ENCODE measurements at places on chromosomes 4 and X.

GRCh38 chr4:8723222-8723980 lies 130.8 kb downstream of the CPZ start:
- H3K4me1 ChIP-seq = no peaks in the 10 kb centered on the region
- DNase-seq = peak; percentile 20
- H3K36me3 ChIP-seq = no peaks in the 10 kb centered on the region
- peaks cover 33% of the 10 kb centered on the region for H3K27me3 ChIP-seq
- H3K4me3 ChIP-seq = no peak overlapping the region
- H3K27ac ChIP-seq = no peak overlapping the region

GRCh38 chr4:38237139-38237538 lies 276.9 kb downstream of the PTTG2 start:
- H3K36me3 ChIP-seq = no peaks in the 10 kb centered on the region
- no peaks in the 10 kb centered on the region for H3K27me3 ChIP-seq
- no peak for DNase-seq
- no peaks in the 10 kb centered on the region for H3K4me1 ChIP-seq
- H3K4me3 ChIP-seq = no peak overlapping the region

GRCh38 chr4:1778642-1779392 lies 14.3 kb upstream of the FGFR3 start:
- H3K4me1 ChIP-seq = peaks cover 10% of the 10 kb centered on the region
- no peaks in the 10 kb centered on the region for H3K27me3 ChIP-seq
- no peaks in the 10 kb centered on the region for H3K36me3 ChIP-seq
- H3K4me3 ChIP-seq = no peak overlapping the region
- DNase-seq = no peak

DNA sequence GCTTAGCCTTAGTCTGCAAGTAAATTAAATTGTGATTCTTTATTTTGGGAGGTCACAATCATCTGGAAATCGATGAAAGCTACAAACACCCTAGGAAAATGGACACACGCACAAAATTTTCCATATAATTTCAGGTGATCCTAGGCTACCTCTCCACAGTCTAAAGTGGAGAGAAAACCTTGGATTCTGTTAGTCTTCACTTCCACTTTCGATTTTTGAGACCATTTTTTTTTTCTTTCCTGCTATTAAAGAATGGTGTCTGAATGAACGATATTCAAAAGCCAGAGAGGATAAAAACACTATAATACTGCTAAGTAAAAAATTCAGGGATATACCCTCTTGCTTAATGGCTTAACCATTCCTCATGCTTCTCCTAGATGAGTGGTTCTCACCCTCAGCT lies 1.7 kb downstream of the FBXL5 start:
- H3K27me3 ChIP-seq = no peaks in the 10 kb centered on the region
- H3K4me1 ChIP-seq = peaks cover 56% of the 10 kb centered on the region
- no peaks in the 10 kb centered on the region for H3K36me3 ChIP-seq
- H3K27ac ChIP-seq = peak overlapping the region; percentile 99

DNA sequence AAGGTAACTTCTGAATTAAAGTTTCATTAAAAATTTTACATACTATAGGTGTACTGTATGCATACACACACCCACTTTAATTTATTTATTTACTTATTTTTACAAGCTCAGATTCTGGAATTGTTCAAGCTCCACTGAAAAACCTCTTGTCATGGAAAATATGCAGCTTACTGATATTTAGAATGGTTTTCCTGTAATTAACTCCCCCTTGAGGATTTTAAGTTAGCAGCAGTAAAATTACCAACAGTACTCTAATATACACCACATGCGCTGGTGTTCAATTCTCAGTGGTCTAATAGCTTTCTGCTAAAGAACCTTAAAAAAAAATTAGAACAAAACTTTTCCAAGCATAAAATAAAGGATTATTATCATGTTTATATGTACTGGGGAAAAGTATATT lies 12.0 kb downstream of the MAB21L2 start:
- H3K36me3 ChIP-seq = peaks cover 22% of the 10 kb centered on the region
- DNase-seq = no peak
- H3K4me3 ChIP-seq = no peak overlapping the region
- no peaks in the 10 kb centered on the region for H3K27me3 ChIP-seq
- no peaks in the 10 kb centered on the region for H3K4me1 ChIP-seq
- no peak overlapping the region for H3K27ac ChIP-seq

GRCh38 chrX:151386838-151387459 lies 10.1 kb upstream of the VMA21 start:
- H3K27ac ChIP-seq = no peak overlapping the region
- DNase-seq = no peak
- H3K4me1 ChIP-seq = no peaks in the 10 kb centered on the region
- no peaks in the 10 kb centered on the region for H3K27me3 ChIP-seq
- no peak overlapping the region for H3K4me3 ChIP-seq
